ENCODE measurements at places on chromosomes 6 and 20. TPM values are rescaled to one million over a fixed set of nuclear protein-coding genes. Genes with fewer than 3 reads are reported as not detected.

MUC21 gene
- total RNA-seq, result not detected

TSHZ2 gene
- not detected for total RNA-seq

CFAP206 gene
- total RNA-seq, result not detected

SLC17A2 gene
- total RNA-seq, result 0.21 TPM

MRS2 gene
- total RNA-seq, result 28.1 TPM

TMEM217 gene
- total RNA-seq, result 0.35 TPM

DNA sequence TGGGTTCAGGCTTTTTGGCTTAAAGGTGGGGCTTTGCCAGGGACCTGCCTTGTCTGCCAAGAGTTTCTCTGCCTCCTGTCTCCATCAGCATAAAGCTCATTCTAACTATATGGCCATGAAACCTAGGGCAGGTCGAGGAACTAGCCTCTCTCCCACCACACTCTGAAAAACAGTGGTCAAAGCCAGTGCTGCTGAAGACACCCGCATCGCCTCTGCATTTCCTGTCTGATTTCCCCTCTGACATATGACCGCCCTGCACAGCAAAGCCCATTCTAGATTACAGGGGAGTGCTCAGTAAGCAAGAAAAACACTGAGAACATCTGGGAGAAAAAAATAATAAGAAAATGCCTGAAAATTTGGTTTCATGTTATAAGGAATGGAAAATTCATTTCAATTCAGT lies 573.6 kb downstream of the PRKN start:
- no peak for DNase-seq

DNA sequence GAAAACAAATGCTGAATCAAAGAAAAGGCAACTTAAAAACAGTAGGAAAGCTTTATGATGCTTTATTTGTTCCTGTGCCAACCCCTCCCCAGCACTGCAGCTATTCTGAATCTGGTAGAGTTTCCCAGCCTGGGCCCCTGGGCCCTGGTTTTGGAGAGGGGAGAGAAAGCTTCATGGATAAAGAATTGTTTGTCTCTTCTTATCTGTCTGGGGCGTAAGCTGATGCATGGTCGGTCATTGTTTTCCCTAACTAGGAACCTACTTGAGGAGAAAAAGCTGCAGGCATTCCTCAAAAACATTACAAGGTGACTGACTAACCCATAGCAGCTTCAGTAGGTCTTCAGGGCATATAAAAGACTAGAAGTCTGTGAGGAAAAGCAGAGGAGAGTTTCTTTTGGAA lies 758.1 kb upstream of the EPHA7 start:
- DNase-seq, result no peak

DNA sequence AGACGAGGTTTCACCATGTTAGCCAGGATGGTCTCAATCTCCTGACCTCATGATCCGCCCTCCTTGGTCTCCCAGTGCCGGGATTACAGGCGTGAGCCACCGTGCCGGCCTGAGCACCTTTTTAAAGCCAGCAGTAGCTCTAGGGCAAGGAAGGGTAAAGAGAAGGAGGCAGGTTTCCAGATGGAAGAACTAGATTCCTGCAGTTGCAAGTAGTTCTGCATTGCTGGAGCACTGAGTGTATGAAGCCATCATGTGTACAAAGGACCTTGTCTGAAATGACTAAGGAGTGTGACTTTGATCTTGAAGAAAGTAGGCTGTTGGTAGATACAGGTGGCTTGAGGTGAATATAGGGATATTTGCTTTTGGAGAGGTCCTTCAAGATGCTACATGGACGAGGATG lies 4.2 kb downstream of the OR2A4 start:
- no peak for DNase-seq

DNA sequence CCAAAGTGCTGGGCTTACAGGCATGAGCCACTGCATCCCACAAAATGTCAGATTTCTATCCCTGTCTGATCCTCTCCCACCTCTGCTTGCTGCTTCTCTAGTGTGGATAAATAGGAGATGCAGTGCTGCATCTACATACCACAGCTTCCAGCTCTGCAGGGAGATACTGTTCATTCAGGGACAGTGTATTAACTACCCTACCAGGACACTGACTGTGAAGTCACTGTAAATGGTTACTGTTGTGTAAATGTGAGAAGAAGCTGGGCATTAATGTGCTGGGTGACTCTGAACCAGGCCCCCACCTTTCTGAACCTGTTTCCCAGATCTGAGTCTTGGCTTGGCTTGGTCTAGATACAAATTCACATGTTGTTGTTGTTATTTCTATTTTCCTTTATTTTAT lies 488.6 kb upstream of the SULF2 start:
- no peak for DNase-seq

GRCh38 chr20:41248368-41249024 lies 69.0 kb downstream of the ZHX3 start:
- no peak for DNase-seq

DNA sequence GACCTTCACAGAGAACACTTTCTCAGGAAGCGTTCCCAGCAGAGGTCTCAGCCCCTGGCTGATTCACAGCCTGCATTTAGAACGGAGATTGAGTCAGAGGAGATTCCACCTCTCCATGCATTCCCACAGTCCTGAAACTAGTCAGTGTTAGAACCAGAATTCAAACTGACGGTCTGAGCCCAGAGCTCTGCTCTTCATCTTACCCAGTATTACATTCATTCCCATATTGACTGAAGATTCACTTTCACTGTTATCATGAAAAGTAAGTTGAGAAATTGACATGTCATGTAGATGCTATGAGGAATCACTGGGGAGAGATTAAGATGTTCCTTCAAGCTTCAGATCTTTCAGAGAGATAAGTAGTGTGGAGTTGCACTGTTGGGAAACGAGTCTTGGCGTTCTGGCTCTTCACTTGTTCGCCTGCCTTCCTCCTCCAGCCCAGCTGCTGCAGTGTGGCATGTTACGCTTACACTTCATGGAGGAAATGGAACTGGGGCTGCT lies 28.3 kb downstream of the MAS1 start:
- DNase-seq, result peak; percentile 63

DNA sequence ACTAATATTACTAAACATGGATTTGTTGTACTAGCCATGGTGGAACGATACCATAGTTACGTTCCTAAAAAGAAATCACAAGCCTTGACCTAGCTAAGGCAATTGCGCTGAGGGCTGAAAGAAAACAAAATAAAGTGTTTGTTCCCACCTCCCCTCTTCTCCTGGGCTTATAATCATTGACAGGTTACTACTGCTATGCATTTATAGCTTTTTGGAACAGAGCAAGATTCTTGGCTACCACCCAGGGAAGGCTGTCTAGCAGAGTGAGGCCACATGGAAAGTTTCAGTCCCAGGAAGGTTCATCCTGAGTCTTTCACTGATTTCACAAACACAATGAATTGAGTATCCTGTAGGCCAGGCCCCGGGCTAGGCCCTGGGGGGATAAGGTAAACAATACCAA lies 84.6 kb downstream of the TMEM170B start:
- DNase-seq, result no peak

GRCh38 chr20:1830240-1830639 lies 65.0 kb upstream of the SIRPA start:
- peak; percentile 99 for DNase-seq

DNA sequence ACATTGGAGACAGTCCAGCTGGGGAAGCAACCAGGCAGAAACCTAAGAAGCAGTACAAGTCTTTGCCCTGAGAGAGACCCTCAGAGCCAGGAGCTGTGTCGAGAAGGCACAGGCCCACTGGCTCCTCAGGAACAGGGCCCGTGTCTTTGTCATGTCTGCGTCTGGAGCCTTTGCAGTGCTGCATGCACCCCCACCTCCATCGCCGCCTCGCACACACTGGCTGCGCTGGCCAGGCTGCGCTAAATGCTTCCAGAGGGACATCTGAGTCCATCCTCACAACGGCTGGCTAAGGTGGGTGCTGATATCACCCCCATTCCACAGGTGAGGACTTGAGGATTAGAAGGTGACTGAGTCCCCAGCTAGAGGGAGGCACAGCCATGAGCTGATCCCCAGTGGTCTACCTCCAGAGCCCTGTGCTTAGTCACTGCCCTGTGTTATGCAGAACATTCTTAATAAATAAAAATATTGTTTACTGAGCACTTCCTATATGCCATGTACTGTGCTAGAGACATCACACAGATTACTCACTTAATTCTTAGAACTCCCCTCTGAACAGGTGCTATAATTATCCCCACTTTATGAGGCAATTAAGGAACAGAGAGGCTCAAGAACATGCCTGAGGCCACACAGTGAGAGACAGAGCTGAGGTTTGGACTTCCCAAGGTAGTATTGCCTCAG lies 27.6 kb downstream of the GABRR2 start:
- no peak for DNase-seq

DNA sequence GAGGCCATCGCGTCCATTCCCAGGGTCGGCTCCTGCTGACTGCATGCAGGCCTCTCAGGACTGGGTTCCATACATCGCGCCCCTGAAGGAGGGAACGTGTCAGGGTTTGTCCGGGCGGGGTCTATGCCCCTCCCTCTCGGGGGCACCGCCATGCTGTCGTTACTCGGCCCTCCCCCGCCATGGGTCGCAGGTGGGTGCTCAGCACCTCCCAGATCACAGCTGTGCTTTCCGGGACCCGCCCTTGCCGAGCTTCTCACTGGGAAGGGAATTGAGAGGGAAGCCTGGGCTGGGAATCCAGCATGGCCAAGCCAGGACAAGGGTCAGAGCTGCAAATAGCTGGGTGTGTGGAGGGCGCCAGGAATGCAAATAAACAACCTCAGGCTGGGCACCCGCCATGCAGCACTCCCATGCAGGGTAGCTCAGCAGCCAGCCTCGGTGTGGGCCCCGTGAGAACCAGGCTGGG lies at the start of gene FRMD1:
TSS of gene FRMD1 (minus strand) at position 270 of the 463 bp plus-strand sequence. CDS start at position 152, 118 bp downstream.
- peak; percentile 10 for DNase-seq

DNA sequence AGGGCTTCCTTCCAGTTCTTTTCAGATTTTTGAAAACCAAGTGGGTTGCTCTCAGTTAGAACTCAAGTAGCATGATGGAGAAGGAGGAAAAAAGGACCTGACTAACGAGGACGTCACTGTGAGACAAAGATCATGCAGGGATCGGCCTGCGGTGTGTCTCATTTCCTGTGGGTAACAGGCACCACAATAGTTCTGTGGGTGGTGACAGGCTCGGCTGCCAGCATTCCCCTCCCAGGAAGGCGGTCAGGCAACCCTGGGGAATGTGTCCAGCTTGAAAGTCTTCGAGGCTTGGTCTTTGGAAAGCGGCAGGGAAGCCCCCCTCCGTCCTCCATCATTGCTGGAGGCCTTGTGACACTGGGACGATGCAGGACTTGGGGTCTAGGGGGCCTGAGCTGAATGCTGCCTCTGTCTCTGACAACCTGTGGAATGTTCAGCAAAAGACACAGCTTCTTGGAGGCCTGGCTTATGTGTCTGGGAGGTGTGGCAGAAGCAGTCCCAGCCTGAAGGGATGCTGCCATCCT lies 121.0 kb downstream of the BCAS1 start:
- DNase-seq, result peak; percentile 93

DNA sequence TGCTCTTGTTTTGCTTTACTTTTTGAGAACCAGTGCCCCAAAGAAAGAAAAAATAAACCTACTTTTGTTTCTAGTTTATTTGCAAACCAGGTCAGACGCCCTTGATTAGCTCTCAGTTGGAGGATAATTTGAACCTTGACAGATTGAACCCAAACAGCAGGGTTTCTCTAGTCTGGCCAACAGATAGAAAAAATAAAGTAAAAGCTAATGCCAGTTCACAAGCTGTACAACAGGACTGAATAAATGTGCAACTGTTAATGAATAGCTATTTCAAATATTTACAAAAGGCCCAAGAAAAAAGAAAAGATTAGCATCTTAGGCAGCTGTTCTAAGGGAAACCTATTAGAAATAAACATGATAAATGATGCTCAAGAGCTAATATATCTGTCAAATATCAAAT lies 331.8 kb downstream of the CDKAL1 start:
- DNase-seq, result no peak

DNA sequence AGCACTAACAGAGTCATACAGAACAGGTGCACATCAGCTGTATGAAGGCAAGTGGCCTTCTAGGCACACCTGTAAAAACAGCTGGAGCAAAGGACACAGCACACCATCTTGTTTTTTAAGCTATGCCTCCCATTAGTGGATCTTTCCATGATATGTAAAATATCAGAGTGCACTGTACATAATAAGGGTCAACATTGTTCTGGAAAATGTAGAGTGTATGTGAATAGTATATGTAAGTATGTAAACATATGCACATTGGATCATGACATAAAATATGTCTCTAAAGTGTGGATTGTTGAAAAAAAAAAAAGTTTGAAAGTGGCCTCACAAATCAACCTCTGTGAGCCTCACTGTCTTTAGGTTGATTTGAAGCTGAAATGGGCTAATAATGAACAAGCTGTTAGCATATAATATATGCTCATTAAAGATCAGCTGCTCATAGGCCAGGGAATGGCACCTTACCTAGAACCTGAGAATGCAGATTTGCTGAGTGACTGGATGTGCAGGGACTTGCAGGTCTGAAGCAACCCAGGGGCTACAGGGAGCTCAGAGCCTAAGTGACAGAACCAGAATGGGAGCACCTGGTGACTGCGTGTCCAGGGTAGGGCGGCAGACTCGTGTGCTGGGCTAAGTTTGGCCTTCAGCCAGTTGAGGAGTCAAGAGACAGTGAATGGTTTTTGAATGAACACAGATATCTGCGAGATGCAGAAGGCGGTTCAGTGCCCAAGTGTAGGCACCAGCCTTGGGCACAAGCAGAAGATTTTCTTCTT lies 198.6 kb downstream of the TMEM242 start:
- no peak for DNase-seq

- DNase-seq, result no peak
Measured at GRCh38 chr6:118544105-118544504, 4.0 kb upstream of the PLN start.

DNA sequence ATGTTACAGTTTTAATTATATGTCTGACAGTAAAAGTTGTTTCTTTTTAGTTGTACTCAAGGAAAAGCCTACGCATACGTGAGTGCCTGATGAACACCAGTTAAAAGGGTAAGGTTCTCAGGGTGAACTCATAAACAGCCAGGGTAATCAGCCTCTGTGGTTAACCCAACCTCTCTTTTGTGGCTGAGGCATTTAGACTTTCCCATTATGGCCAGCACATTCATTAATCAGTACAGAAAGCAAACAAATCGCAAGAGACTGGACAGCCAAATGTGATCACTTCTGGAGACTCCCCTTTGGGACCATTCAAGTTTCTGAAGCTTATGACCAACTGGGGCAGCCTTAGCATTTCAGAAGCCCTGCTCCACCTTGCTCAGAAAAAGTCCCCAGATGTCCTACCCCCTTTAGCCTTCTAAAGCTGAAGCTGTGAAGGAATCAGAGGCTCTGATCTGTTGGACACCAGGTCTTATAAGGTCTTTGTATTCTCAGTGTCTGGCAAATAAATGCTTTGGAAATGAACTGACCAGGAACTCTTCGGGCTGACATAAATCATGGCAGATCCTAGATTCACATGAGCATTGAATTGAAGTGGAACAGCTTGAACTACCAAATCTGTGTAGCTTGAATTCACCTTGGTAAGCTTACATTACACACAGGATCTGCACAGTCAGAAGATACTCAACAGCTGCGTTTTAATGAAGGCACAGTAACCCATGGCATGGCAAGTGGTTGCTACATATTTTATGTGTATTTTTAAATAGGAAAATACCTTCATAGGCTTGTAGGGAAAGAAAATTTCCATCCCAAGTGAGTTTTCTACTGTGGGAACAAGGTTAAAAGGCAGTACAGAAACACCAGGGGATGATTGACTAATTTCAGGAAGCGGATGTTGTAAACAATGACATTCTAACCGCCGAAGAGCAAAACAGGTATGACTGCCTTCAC lies 18.7 kb downstream of the IL20RA start:
- DNase-seq, result peak; percentile 84

Data from myocyte (in vitro differentiated cells).